ENCODE measurements at places on chromosomes 7 and 10.
A peak's percentile ranks its signal among the peaks of the same experiment; 100 is the strongest.

GRCh38 chr7:151391358-151391730, 18.5 kb downstream of the WDR86 start:
- DNase-seq: no peak

GRCh38 chr7:98168181-98168903, 42.9 kb upstream of the BHLHA15 start:
- peak; percentile 73 for DNase-seq

GRCh38 chr7:151735186-151735850, 141.6 kb downstream of the PRKAG2 start:
- DNase-seq: no peak

DNA sequence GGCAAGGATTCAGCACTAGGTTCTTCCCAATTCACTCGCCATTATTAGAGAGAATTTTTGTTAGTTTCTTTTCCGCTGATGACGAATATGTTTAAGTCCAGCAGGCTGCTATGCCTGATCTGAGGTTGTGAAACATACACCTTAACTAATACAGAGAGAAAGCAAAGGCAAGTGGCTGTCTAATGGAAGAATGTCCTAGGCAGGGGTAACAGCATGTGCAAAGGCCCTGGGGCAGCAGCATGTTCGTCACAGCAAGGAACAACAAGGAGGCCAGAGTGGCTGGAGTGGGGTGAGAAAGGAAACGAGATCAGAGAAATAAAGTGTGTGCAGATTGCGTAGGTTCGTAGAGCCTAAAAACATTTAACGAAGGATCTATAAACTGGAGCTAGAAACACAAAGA, 35.4 kb upstream of the CCDC7 start:
- DNase-seq: no peak

GRCh38 chr7:27095897-27096767, at the start of gene HOXA1:
HOXA1 (minus strand) TSS chr7:27096000; CDS start chr7:27095912, 88 bp downstream.
- DNase-seq: peak; percentile 87

- no peak for DNase-seq
Measured at GRCh38 chr10:122459561-122460273, 1.6 kb upstream of the HTRA1 start.

GRCh38 chr10:120931999-120932398, 80.8 kb downstream of the WDR11 start:
- no peak for DNase-seq

GRCh38 chr10:22740180-22740579, 25.8 kb upstream of the PIP4K2A start:
- no peak for DNase-seq

- DNase-seq: peak; percentile 71
Measured at GRCh38 chr7:3094701-3095445, 51.2 kb upstream of the CARD11 start.

DNA sequence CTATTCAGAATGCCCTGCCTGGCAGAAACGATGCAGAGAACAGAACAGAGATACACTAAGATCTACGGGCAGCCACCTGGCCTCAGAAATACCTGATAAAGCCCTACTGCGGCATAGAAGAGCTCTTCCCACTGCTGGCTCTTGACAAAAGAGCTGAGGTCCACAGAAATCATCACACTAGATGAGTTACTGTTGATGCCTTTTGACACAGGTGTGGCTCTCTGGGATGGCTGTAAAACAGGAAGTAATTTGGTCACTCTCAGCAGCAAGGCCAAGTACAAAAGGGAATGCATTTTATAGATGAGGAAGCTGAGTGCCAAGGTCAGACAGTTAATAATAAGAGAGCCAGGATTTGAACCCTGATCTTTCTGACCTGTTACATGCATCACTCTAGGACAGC, 35.0 kb upstream of the ACSL5 start:
- DNase-seq: no peak

GRCh38 chr7:142356166-142356565, 98.3 kb upstream of the PRSS58 start:
- no peak for DNase-seq

- DNase-seq: no peak
Measured at GRCh38 chr10:8325024-8325980, 270.8 kb downstream of the GATA3 start.

DNA sequence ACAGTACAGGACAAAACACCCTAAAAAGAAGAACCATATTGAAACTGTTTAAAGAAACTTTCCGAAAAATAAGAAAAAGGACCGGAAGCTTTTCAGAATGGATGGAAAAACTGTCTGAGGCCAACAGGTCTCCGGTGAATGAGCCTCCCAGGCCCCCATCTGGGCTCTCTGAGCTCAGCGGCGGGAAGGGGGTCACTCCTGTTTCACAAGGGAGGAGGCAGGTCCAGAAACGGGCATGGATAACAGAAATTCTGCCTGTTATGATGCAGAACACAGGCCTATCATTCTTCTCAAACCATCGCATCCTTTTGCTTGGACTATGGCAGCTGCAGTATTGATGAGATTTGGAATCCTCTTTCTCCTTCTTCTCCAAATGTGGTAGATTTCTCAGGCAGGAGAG, 58.9 kb upstream of the SHH start:
- peak; percentile 8 for DNase-seq

DNA sequence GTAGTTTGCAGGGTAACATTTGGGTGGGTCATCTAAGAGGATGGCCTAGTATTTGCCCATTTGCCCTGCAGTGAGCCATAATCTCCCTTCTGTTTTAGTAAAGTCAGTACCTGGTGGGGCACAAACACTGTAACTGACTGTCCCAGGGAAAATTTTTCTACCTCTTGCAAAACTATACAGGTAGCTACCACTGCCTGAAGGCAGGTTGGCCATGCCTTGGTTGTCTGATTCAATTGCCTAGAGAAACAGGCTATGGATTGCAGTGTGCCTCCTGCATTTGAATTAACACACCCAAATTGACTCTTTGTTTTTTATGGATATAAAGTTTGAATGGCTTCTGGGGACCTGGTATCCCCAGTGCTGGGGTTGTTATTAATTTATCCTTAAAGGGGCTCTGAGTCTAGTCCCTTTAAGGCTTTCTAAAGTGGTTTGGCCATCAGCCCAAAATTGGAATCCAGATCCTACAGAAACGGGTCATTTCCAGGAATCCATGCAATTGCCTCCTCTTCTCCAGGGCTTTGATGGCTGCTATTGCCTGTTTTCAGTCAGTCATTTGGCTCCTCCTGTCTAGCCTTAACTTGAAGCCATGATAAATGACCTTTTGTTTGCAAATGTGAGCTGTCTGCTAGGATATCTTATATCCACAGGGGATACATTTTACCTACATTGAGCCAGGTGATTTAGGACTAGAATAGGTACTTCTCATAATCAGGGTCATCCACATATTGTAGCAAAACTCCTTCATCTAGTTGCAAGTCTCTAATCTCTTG, 89.1 kb downstream of the STRA8 start:
- DNase-seq: no peak

DNA sequence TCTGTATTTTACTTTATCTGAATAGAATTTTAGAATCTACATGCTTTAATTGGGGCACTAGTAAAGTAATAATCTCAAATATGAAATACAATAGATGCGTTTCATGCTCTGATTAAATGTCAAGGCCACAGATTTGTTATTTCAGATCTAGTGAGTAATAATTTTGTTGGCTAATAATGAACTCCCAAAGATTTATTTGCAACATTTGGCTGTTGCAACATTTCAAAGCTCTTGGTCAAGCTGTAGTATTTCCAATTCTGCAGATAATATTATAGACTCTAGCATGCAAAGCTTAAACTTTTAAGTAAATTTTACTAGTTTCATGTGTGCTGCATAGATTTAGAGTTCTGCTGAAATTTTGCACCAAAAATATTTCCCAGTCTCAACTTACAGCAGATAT, 16.7 kb downstream of the LRRN3 start:
- no peak for DNase-seq

- DNase-seq: no peak
Measured at GRCh38 chr10:126551202-126551601, 119.3 kb downstream of the C10orf90 start.

DNA sequence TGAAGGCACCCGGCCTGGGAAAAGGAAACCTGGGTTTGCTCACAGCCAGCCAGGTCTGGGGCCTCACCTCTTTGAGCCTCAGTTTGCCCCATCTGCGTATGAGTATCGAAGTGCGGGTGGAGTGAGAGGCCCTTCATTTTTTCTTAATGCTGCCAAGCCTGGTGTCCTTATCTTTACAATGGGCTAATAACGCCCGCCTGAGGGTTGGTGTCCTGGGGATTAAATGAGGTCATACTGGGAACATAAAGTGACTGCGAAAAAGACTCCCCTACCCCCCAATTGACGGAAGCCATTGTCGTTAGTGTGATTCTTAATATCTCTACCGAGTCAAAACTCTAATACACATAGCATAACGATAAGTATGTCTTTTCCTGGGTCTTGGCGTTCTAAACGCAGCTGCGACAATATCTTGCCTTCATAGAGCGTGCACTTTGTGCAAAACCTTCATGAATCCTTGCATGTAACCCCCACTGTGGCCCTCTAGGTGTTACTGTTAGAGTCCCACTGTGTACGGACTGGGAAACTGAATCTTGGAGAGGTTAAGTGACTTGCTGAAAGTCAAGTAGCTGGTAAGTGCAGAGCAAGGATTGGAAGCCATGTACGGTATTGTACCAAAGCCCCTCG, 11.4 kb upstream of the GRB10 start:
- DNase-seq: no peak

DNA sequence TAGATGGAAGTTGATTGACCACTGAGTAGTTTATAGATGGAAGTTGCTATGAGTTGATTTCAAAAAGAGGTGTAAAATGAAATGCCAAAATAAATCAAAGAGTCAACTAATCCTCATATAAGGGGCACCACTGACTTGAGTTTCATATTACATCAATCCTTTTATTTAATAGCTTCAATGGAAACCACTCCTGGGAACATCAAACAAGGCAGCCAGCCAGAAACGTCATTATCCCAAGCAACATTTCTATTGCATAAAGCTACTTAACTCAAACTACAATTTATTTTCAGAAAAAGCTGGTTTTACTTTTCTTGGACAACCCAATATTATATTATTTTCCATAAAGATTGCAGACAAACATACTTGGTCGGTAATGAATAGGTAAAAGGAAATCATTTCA, 162.1 kb downstream of the TSPAN12 start:
- no peak for DNase-seq

DNA sequence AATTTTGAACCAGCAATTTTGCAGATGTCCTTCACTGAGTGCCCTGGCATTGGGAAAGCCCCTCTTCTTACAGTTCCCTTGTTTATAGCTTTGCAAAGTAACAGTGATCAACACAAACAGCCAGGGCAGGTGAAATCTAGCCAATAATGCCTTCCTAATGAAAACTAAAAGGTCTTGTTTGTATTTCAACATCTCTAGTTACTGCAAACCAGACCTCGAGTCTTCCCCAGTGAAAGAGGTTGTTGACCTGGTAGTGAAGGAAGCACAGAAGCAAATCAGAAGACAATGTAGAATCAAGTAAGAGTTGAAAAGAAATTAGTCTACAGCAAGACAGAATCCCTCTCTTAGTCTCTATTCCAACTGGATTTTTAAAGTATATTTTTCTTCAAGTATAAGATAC, 231.2 kb downstream of the SNX13 start:
- DNase-seq: no peak

GRCh38 chr10:131323880-131324279, 12.4 kb upstream of the TCERG1L start:
- DNase-seq: no peak

- no peak for DNase-seq
Measured at GRCh38 chr10:95315509-95315908, 24.7 kb upstream of the PDLIM1 start.

DNA sequence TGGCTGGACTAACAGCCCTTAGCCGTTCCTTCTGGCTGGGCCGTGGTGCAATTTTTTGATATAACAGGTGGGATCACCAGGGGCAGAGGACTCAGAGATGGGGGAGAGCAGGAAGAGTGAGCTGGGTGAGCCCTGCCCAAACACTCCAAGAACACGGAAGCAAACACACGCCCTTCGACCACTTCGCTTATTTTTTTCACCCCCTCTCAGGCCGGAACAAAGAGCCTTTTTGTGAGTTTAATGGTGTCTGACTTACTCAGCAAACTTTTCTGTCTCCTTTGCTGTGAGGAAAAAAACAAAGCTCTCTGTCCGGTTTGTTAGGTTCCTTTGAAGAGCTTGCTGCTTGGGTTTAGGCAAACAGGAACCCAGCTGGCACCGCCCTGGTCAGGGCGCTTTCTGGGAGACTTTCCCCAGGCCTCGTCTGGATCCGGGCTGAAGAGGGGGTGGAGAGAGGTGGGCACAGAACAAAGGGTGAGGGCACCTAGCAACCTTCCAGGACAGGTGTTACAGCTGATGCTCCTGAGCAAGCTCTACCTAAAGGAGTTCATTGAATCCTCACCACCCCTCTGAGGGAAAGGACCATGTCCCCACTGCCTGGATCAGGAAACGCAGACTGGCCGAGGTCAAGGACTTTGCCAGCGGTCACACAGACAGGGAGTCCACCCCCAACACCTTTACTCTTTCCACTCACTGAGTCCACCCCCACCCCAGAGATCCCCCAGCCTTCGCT, 23.3 kb downstream of the CALML3 start:
- DNase-seq: no peak

GRCh38 chr7:33050535-33051318, 11.8 kb downstream of the NT5C3A start:
- no peak for DNase-seq

GRCh38 chr10:7243139-7243538, 167.7 kb downstream of the SFMBT2 start:
- no peak for DNase-seq

- no peak for DNase-seq
Measured at GRCh38 chr10:82319074-82319473, 444.1 kb downstream of the NRG3 start.

DNA sequence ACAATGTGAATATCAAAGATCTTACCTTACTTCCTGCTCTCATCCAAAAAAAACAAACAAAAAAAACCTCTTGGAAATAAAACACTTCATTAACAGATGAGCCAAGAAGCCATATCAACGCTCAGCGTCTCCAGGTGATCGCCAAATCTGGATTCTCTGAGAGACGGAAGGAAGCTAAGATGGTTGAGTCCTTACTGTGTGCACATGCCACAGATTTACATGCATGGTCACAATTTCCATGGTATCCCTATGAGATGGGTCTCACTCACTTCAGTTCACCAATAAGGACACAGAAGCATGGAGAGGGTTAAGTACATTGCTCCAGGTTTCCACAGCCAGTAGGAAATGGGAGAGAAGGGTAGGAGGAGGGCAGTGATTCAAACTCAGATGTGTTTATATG, 1.0 kb downstream of the AOAH start:
- DNase-seq: no peak

DNA sequence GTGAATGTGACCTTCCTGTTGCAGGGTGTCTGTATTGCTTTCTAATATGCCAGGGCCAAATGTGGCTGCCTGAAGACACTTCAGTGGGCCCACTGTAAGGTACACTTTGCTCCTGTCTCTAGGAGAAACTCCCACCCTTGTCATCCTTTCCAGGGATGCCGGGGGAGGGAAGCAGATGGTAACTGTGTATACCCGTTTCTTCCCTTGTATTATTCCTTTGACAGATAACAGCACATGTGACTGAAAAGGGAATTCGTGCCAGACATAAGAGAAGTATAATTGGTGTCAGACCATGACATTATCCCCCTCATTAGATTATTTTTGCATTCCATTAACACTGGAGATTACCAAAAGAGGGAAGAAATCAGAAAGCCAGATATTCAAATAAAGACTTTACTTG, 317.7 kb downstream of the CAMK1D start:
- no peak for DNase-seq

GRCh38 chr7:6323967-6324701, 51.7 kb upstream of the CYTH3 start:
- no peak for DNase-seq
